ENCODE measurements at places on chromosomes 7 and 10.

GRCh38 chr7:107089627-107090026 is 45.1 kb downstream of the PRKAR2B start:
- DNase-seq, result no peak

DNA sequence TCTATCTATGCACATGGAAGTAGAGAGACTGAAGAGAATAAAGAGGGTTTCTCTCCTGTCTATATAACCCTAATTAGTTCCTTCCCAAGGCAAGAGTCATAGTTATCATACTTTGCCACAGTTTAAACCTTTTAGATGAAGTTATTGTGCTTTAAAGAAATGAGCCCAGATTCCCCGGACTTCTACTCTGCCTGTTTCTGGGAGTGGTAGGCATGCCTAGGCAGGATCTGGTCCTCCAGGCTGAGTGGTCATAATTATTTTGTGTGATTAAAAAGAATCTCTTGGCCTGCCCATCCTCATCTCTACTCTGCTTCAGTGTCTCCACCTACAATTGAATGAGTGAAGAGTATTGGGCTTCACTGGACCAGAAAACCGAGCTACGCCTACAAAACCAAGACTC is 179.2 kb downstream of the IMMP2L start:
- DNase-seq, result no peak

DNA sequence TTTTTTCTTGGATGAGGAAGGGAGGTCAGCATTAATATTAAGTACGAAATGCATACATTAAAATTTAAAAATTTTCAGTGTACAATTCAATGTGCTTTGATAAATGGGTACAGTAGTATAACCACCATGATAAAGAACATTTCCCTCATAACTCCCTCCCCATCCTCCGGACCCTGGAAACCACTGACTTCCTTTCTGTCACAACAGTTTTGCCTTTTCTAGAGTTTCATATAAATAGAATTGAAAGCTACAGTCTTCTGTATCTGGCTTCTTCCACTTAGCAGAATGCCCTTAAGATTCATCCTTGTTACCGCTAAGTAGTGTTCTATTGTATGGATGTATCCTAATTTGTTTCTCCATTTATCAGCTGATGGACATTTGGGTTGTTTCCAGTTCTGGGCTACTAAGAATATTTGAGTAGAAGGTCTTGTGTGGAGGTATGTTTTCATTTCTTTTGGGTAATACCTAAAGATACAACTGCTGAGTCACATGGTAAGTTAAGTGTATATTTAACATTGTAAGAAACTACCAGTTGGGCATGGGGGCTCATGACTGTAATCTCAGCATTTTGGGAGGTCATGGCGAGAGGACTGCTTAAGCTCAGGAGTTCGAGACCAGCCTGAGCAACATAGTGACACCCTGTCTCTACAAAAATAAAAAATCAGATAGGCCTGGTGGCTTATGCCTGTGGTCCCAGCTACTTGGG is 30.8 kb downstream of the ABI1 start:
- DNase-seq, result no peak

- DNase-seq, result no peak
Measured at GRCh38 chr10:79260811-79261740, 86.2 kb upstream of the PPIF start.

DNA sequence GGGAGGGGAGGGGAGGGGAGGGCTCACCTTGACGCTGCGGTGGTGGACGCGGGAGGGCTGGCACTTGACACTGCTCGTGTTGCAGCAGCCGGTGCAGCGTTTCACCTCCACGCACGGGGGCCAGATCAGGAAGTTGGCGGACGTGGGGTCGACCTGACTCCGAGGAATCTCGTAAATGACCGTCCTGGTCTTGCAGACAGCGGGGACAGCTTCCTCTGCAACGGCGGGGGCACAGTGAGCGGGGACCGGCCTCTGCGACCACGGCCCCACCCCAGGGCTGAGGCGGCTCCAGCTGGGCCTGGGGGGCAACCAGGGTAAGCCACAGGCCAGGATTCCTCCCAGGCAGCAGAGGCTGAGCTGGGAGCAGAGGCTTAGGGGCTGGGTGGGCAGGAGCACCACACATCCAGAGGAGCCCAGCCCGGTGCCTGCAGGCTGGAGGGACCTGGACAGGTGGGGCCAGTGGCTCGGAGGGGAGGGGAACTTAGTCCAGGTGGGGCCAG is 8.8 kb downstream of the PDGFA start:
- DNase-seq, result no peak
